ENCODE measurements at places on chromosomes 5 and 9.

DNA sequence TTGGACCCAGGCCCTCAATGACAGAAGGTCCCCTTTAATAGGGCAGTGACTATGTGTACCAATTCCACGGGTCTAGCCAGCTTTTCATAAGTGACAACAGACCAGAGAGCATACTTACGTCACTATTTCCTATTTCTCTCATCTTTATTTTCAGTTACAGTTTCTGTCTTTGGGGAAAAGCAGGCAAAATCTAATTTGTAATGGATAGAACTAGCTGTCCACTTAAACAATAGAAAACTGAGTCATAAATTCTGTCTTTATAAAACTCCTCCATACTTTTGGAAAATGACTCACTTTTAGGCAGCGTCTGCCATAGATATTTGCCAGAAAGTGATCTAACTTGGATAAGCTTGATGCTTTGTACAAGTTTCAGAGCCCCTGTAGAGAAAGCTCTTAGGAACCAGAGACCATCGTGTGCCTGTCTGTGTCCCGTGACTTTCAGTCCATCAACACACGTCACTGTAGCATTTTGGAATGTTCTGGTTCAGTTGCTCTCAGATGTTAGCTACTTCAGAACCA is 101.9 kb downstream of the F2RL2 start:
- no peak for DNase-seq

DNA sequence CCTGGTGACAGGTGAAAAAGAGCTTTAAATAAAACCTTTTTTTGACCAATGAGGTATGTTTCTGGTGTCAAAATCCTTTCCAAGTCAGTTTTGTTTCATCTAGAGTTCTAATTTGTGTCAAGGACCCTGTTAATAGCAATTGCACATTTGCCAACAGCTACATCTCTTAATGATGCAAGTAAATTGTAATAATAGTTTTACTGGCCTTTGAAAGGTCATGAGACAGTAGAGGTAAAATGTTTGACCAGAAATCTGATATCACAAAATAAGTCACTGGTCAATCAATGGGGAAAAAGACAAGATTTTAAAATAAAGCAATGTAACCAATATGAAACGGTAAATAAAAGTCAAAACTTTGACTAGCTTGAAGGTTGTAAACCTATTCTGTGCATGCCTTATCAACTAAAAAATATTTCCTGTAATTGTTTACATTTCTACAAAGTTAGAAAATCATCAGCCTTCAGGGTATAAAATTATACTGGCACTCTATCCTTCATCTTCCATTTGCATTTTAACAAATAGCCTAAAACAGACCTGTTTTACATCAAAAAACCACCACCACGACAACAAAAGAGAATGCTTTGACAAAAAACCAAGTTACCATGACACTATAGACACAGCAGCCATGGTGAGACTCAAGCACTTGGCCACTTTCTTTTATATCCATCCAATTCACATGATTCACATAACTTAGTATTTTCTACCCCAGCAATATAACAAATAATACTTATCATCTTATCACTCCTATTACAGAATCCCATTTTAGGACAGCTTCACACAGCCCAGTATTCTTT is 3.0 kb downstream of the NADK2 start:
- no peak for DNase-seq

- DNase-seq: no peak
These were observed 10.7 kb downstream of the NANS start for GRCh38 chr9:98067184-98067583.

GRCh38 chr9:111599955-111600343 is 502 bp upstream of the PTGR1 start:
- no peak for DNase-seq

DNA sequence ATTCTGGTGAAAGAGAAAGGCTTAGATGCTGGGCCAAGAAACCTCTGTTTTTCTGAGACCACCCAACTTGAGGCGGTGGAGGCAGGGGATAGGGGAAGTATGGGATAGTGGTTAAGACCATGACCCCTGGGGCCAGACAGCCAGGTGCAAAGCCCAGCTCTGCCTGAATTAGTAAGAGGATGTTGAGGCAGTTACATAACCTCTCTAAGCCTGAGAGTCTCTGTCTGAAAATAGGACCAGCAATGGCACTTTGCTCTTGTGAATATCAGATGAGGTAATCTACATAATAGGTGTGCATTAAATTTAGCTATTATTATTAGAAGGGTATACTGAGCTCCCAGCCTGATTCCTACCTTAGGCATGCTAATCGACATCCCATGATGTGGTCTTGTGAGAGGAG is 68.2 kb downstream of the DOCK2 start:
- DNase-seq: no peak

- peak; percentile 88 for DNase-seq
These were observed 613 bp downstream of the ZBTB5 start for GRCh38 chr9:37464426-37465248.

- no peak for DNase-seq
These were observed 56.4 kb downstream of the SCAMP1 start for GRCh38 chr5:78416677-78417425.

- no peak for DNase-seq
These were observed 46.1 kb downstream of the CAVIN4 start for GRCh38 chr9:100623969-100624368.

GRCh38 chr9:79644601-79645000 is 72.8 kb downstream of the TLE4 start:
- no peak for DNase-seq

DNA sequence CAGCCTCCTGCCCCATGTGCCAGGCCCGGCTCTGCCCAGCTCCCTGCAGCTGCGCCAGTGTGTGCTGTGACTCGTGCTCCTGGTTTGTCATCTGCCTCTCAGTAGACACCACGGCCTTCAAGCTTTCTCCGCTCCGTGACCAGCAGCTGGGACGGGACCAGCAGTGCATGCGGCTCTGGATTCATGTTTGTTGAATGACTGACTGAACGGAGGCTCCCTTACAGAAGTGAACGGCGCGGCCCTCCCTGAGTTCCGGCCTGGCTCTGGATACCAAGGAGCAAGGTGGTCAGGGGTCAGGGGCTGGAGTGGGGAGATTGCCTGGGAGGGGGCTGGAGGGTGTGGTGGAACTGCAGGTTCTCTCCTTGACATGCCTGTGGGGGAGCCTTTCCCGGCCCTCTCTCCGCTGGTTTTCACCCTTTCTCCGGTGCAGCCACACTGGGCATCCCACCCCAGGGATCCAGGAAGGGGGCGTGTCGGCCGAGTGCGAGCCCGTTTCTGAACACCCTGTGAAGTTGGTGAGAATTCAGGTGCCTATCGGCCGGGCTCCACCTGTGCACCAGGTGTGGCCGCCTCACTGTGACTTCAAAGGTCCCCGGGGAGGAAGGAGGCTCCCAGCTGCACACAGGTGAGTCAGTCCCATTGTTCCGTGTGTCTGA is 11.1 kb upstream of the CEP72 start:
- DNase-seq: peak; percentile 82

Data from NCI-H345 (cell line).